Left renal cortex interstitium (tissue), 4 donors: ENCODE measurements at places on chromosomes 5 and 9.
A peak's percentile ranks its signal among the peaks of the same experiment; 100 is the strongest.

GRCh38 chr5:169270827-169271226 is 30.1 kb downstream of the SLIT3 start:
- DNase-seq, result no peak

GRCh38 chr5:133309166-133309795 is 257.5 kb downstream of the HSPA4 start:
- no peak for DNase-seq

GRCh38 chr9:105339849-105340248 is 95.4 kb downstream of the SLC44A1 start:
- no peak for DNase-seq

DNA sequence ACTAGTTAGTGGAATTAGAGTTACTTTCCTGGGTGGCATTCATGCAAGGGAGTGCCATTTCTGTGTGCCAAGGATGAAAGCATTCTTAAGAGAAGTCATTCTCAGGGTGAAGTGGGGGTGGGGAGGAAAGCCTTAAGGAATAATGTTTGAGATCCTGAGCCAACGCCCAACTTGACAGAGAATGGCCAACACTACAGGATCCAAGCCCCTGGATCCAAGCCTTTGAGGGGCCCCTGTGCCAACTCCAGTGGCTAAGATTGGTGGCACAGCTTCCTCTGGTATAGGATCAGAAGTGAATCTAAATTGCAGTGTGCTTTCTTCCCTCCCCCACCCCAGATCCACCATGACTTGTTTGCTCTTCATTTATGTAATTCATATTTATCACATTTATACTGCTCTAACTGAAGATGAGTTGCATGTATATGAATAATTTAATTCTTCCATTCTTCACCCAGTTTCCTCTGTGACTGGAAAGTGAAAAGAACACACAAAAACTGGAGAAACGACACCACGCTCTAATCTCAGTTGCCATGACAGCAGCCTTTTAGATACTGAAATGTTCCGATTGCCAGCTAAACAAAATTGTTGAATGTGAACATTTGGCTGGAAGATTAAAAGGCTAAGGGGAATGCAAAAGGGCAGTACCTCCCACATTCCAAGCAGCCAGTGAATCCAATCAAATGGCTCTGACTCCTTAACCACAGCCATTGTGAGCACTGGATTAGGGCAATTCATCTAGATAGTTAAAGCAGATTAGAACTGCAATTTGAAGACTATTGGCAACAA is 4.5 kb downstream of the ZNF608 start:
- DNase-seq, result peak; percentile 69

- no peak for DNase-seq
Observed at GRCh38 chr5:71014176-71014575, 11.0 kb downstream of the NAIP start.

- DNase-seq, result no peak
Observed at GRCh38 chr9:136268318-136268717, 22.7 kb upstream of the QSOX2 start.

- no peak for DNase-seq
Observed at GRCh38 chr5:89276566-89277305, 393.8 kb upstream of the MEF2C start.

GRCh38 chr5:180084638-180085561 is 13.3 kb upstream of the RNF130 start:
- no peak for DNase-seq

- DNase-seq, result peak; percentile 26
Observed at GRCh38 chr5:126780165-126780827, 3.4 kb downstream of the LMNB1 start.

GRCh38 chr5:132777209-132778069 is at the start of gene SEPTIN8:
SEPTIN8 (minus strand) TSS chr5:132777239; CDS start chr5:132777137, 102 bp downstream.
- DNase-seq, result no peak

DNA sequence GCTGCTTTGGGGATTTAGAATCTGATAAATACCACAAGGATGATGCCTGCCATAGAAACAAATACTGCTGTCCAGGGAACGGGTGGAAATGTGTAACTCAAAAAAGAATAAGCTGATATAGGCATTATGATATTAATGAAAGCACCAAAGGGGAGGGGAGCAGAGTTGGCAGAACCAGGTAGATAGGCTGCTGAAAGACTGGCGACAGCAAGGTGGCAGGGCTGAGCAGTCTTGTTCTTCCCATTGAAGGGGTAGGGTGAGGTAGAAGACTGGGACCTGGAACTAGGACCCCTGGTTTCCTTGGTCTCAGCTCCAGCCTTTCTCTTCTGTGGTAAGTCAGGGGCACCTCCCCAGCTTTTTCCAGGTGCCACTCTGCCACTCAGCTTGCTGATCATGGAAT is 31.4 kb upstream of the TMOD1 start:
- no peak for DNase-seq

DNA sequence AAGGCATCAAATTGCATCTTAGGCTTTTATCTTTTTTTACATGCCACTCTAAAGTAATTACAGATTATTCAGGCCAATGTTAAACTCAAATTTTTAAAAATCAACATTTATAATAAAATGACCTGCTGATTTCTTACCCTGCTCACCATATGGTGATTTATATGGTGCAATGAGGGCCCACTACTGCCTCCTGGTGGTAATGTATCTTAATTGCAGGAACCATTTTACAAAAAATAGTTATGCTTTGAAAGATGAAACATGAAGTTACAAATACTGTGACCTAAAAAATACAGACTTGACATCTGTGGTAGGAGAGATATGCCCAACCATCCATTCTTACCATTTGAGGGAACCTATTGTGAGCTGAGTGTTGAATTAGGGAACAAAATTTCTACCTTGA is 292.6 kb upstream of the TAS2R1 start:
- no peak for DNase-seq

DNA sequence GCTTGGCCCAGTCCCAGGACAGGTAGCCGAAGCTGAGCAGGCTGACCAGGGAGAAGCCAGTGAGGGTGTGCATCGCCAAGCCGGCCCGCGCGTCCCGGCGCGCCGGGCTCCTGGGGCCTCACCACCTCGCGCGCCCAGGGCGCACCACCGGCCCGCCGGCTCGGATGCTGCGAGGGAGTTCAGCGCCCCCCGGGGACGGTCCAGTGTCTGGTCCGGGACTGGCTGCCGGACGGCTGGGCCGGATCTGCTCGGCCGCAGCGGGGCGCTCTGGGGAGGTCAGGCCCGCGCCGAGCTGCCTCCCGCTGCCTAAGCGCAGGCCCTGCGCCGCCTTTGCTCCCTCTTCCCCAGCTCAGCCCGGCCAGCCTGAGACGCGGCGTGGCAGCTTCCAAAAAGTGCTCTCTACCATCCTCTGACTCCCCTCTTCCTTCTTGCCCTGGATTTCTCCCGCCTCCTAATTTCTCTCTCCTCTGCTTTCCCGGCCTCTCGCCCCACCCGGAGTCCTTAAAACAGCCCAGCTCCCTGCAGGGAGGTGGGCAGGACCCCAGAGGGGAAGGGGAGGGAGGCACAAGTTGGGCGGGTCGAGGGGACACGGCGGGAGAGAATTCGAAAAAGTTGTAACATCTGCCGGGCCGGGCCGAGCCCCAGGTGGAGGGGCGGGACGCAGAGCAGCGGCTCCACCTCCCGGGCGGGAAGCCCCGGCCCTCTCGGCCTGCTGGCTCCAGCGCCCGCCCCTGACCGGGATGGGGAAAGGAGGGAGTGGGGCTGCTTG is at the start of gene ARSI:
TSS of gene ARSI (minus strand) at position 605 of the 769 bp plus-strand sequence. CDS start at position 73, 532 bp downstream.
- DNase-seq, result no peak

DNA sequence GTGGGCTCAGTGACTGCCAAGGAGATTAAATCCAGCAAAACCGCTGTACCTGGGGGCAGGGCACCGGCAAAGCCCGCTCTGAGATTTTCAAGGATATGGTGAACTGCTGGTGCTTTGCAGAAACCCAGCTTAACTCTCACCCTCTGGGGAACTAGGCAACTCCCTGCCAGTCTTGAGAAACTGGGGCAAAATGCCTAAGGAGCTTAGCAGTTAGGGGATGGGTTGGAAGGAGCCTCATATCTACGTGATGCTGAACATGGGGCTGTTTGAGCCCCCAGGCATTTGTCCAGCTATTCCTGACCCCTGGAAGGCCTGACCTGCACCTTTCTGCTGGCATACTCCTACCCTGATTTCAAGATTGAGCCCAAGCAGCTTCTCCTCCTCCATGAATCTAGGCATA is 108.6 kb upstream of the TBC1D2 start:
- DNase-seq, result no peak

DNA sequence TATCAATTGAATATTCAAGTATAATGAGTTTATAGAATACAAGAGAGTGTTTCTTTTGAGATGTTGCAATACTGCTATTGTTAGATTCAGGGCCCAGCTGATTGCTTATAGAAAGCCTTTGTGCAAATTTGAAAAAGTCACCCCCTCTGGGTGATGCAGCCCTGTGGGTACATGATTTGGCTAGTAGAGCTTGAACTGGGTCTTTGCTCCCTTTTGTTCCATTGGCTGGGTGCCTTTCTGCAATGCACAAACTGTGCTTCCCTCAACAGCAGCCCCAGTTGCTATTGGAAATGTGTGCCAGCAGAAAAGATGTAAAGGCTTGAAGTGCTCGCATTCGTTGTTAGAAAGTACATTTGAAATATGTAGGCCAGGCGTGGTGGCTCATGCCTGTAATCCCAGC is 61.8 kb upstream of the CEMIP2 start:
- no peak for DNase-seq

DNA sequence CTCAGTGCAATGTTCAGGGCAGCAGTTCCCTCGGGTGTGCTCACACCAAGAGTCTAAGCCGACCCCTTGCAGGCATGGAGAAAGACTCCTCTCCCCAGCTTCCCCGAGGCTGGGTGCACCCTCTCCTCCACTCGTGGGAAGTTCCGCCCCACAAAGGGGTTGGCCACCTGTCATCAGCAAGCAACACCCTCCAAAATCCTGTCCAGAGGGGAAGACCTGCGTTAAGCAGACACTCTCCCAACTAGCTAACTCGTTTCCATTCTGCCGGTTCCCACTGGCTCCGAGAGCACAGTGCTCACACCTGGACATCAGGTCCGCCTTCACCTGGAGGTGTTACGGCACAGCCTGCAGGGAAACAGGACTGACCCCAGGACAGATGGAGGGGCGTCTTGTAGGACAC is 117.9 kb upstream of the IRX4 start:
- no peak for DNase-seq

DNA sequence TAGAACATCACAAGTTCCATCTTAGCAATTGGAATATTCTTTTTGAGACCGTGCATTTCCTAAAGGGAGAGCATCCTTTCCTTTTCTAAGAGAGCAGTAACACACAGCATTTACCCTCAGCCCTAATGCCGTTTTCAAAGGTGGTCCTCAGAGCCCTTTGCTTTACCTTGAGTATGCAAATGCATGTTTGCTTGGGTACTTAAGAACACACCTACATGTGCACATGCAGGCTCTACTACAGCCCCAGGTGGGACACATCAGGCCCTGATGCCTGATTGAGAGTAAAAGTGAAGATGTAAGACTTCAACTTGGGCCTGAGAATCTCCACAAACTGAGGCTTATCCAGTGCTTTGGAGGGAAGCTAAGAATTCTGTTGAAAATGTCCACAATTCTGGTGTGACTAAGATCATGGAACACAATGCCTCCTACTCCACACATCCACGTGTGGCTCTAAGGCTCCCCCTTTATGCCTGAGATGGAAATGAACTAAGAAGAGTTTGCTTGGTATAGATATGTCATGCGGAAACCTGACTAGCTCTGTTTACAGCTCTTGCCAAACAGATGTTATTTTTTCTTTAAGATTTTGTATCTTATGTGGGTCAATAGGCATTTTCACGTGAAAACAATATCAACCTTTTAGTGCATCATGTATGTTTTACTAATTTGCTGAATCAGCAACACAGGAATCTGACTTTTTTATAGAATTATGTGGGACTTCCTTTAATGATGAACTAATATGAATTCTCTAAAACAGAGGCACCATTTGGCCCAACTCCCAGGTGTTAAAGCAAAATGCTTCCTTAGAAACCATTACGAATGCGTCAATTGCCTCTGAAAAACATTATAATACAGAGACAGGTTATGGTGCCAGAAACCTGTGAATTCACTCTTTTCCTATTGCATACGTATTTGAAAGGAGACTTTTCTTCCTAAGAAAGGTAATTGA is 48.9 kb upstream of the SLC2A8 start:
- no peak for DNase-seq

GRCh38 chr5:103357636-103358035 is 99.1 kb downstream of the MACIR start:
- no peak for DNase-seq

- no peak for DNase-seq
Observed at GRCh38 chr5:148416921-148417320, 33.2 kb downstream of the FBXO38 start.

DNA sequence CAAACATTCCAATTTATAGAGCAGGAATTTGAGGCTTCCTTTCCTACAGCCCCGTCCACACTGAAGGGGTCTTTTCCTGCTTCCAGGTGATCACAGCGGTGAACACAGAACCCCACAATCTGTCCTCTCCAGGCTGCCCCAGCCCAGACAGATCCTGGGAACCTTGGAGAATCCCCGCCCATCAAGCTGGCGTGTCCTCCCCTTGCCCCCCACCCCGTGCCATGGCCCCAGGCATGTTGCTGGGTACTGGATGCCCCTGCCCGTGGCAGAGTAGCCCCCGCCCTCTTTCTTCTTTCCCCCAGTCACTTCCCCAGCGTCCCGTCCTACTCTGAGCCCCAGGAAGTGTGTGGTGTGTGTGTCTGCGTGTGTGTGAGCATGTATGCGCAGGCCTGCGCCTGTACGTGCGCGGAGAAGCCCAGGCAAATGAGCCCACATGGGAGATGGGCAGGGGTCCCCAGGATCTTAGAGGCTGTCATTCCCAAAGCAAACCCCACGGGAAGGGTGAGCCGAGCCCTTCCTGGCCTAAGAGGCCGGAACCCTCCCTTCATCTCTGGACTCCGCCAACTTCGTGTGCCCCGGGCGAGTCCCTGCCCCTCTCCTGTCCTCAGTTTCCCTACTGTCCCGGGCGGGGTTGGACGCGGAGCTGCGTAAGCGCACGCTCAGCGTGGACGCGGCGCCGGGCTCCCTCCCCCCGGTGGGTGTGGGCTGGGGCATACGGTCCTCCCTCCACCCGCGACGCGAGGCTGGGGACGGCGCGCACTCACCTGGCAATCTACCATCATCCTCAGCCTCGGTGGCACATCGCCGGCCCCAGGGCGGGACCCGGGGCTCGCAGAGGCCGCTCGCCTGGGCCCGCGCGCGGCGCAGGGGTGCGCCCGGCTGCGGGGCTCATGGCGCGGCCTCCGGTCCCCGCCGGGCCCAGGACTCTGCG is 15.2 kb downstream of the GBGT1 start:
- no peak for DNase-seq

GRCh38 chr5:33576726-33577590 is 136.2 kb downstream of the TARS1 start:
- no peak for DNase-seq

- no peak for DNase-seq
Observed at GRCh38 chr9:137785704-137786161, 91.8 kb upstream of the CACNA1B start.

GRCh38 chr9:110968096-110968495 is 70.2 kb downstream of the LPAR1 start:
- DNase-seq, result no peak

- DNase-seq, result no peak
Observed at GRCh38 chr5:41347569-41347968, 134.2 kb upstream of the C6 start.
